ENCODE measurements at places on chromosomes 12 and 14. TPM values are rescaled to one million over a fixed set of nuclear protein-coding genes. Genes with fewer than 3 reads are reported as not detected.
A peak's percentile ranks its signal among the peaks of the same experiment; 100 is the strongest.

GRCh38 chr12:131747276-131748177, 36.6 kb downstream of the SFSWAP start:
- no peak for DNase-seq

- DNase-seq, result peak; percentile 49
Observed at GRCh38 chr12:26271889-26272492, 76.6 kb downstream of the SSPN start.

GRCh38 chr12:71790331-71790730, 35.7 kb downstream of the RAB21 start:
- DNase-seq, result no peak

GRCh38 chr12:14279845-14280244, 85.6 kb upstream of the ATF7IP start:
- DNase-seq, result no peak

DNA sequence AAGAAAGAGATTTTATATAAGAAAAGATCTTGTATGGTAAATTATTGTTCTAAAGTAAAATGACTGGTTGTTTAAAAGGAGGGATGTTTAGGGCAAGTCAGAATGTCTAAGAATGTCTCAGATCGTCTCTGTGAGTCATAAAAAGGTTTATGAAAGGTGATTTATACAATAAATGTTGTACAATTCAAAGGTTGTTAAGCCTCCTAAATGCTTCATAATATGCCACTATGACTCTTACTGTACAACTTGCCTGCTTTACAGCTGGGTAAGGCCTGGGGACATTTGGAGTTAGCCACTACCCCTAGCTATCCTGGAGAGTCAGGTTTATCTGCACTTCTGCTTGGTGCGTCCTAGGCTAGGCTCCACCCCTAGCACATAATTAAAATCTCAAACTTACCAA, 927.4 kb downstream of the FSCB start:
- no peak for DNase-seq

DNA sequence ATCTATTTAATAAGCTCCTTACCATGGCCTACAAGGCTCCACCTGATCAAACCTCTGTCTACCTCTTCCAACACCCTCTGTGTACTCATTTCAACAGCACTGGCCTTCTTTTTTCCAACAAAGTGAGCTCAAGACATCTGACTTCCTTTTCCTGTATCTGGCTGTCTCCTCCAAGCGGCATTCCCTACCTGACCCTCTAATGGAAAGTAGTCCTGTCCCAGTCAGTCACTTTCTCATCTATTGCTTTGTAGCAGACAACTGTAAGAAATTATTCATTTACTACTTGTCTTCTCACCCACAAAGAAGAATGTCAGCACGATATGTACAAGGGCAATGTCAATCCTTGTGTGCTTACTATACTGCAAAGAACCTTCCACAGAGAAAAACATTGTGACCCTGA, 149.6 kb downstream of the MED13L start:
- DNase-seq, result no peak

DNA sequence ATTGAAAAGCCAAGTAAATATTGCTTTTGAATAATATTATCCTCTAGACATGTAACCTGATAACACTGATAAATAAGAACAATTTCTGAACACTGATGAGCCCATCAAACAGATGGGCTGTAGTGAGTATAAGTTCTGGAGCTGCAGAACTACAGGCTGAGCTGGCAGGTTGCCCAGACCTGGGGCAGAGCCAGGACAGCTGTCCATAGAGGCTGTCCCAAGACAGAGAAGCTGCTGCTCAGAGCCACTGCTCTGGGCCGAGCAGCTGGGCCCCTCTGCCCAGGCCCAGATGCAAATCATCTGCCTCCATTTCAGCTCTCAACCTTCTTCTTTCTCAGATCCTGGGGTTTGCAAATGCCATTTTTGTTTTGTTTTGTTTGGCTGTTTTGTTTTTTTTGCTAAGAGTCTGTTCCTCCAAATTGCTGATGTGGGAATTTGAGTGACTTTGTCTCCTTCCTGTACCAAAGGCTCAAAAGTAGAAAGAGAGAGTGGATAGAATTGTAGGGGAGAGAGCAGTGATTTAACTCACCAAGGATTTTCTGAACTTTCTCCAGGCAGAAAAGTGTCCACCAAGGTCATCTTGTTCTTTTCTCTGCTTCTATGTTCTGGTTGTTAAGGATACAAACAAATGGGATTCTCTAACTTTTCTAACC, 4.0 kb upstream of the TESPA1 start:
- no peak for DNase-seq

DNA sequence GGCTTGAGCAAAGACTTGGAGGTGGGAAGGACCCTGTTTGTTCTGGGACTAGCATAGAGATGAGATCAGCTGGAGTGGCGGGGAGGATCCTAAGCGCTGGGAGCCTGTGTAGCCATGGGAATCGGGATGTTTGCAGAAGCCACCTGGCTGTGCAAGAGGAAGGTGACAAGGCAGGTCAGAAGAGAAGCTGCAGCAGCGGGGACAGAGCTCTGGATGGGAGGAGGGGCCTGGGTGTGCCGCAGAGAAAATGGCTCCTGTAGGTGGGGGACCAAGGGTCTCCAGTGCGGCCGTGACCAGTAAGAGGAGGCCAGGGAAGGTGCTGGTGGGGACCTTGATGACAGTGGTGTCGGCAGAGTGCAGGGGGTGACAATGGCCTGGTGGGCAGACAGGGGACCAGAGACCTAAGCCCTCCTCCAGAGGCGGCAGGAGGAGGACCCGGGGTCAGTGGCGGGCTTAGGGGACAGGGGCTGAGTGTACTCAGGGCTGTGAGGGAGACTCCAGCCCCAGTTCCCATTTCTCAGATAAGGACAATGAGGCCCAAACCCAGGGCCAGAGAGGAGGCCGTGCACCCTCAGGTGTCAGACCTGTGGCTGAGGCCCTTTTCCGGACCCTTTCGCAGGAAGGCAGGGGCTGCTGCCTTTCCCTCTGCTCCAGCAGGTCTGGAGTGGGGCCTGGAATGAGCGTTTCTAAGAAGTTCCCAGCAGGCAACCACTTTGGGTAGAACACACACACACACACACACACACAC, 206.6 kb upstream of the RTL1 start:
- DNase-seq, result no peak

DNA sequence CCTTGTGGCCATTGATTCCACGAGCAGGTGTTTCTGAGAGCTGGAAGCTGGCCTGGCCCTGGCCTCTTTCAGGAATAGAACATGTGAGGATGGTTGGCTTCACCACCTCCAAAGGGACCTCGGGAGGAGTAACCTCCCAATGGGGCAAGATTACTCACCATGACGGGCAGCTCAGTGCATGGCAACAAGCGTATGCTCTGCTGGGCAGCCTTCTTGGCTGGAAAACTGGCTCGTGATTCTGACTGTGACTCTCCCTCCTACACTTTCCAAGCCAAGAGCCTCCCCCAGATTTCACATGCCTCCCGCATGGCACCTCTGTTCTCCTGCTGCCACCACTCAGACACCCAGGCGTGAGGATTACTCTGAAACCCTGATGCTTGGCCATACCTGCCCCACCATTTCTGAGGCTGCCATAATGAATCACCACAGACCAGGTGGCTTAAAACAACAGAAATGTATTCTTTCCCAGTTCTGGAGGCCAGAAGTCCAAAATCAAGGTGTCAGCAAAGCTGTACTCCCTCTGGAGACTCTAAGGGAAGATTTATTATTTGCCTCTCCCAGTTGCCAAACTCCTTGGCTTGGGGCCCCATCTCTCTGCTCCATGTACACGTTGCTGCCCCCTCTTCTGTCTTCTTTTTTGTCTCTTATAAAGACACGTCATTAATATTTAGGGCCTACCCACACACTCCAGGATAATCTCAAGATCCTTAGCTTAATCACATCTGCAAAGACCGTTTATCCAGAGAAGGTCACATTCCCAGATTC, 215.9 kb downstream of the CHST11 start:
- no peak for DNase-seq

GRCh38 chr12:16003460-16003859, 92.3 kb downstream of the DERA start:
- no peak for DNase-seq

DNA sequence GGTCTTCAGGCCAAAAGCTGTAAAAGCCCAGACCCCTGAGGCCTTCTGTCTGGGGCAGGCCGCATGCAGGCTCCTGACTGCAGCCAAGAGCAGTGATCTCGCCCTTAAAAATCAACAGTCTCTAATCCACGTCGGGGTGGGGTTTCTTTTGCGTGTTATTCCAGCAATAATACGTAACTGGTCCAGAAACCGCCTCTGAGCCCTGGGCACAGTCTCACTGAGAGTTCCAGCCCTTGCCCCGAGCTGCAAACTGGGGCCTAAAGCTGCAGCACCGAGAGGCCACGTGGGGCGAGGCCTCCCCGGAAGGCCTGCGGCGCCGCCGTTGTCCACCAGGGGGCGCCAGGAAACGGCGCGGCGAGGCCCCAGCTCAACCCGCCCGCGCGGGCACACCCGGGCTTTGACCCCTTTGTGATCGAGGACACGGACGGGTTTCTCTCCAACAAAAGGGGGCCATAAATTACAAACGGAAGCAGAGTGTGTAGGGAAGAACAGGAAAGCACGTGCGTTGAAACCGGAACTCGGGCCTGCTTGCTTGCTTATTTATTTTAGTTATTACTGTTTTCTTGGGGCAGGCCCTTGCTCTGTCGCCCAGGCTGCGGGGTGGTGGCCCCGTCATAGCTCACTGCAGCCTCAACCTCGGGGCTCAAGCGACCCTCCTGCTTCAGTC, 87.2 kb downstream of the NINJ2 start:
- DNase-seq, result no peak

DNA sequence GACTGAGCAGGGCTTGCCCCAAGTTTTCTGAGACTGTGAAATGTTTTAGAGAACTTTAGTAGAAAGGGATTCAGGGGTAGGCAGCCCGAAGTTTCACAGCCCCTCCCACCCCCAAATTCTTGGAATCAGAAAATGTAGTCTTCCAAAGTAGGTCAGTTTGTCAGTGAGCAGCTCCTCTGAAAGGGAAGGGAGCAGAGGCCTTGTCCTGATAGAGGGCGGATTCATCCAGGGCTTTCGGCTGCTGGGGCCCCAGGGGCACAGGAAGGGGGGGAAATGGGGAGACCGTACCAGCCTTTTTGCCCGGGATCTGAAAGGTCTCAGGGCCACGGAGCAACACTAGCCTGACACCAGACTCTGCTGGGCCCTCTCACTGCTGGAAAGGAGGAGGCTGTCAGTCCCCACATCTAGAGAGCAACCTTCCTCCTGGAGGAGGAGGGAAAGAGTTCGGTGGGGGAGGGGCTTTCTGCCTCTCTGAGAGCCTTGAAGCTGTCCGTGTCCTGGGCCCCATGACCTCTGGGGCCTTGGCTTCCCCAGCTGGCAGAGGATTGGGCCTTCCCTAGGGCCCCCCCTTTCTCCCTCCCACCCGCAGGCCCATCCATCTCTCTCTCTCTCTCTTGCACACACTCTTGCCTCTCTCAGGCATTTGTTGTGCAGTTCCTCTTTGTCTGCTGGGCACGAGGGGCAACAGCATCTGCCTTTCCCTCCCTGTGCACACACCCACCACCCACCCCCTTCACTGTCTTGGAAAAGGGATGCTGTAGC, at the start of gene IKZF4:
Gene IKZF4 (plus strand): TSS at position 621 of the 762 bp plus-strand sequence. CDS start 451 bp downstream, outside the sequence.
- DNase-seq, result peak; percentile 69

DNA sequence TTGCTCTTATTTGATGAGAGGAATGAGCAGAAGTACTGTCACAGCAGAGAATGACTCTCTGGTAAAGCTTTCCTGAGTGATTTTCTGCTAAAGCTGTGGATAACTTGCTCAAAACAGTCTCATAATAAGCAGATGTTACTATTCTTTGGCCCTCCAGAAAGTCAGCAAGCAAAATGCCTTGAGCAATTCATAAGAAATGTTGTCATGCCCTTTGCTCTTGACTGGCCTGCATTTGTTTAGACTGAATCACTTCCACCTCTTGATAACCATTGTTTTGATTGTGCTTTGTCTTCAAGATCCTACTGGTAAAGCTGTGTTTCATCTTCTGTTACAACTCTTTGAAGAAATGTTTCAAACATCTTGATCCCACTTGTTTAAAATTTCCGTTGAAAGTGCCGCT, 457.9 kb upstream of the FOXG1 start:
- no peak for DNase-seq

- DNase-seq, result no peak
Observed at GRCh38 chr12:130098301-130099005, 63.8 kb upstream of the FZD10 start.

GRCh38 chr12:5487076-5487475, 55.2 kb downstream of the NTF3 start:
- DNase-seq, result no peak

- no peak for DNase-seq
Observed at GRCh38 chr12:57781244-57781643, 1.3 kb upstream of the TSFM start.

DNA sequence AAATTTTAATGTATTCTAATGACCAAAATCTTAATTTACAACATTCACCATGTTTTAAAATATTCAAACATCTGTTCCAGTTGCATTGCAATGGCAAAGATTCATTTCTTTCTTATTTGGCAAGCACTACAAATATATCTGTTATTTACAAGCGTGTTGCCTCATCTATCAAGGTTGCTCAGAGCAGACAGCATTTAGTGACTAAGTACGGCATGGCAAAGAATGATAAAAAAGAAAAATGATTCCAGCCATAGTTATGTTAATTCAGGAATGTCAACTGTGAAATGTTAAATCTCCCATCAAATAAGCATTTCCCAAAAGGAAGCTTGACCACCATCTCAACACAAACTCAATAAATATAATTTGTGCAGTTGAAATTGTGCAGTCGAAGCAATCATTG, 312.1 kb downstream of the SEC23A start:
- DNase-seq, result no peak

DNA sequence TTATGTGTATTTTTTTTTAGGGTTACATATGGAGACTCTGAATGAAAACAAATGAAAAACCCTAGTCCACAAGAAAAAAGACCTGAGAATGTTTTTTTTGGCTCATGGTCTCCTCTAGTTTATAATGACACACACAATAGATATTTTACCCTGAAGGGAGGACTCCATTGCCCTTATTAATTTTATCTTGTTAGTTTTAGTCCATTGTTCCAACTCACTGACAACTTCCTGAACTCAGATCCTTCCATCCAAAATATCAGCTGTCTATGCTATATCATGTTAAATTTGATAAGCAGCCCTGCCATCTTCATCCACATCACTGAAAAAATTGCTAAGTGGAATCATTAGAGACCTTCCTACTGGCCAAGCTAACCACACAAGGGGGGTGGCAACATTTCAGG, 232.1 kb downstream of the MON2 start:
- DNase-seq, result no peak

GRCh38 chr12:3035815-3036702, 41.1 kb upstream of the TSPAN9 start:
- DNase-seq, result no peak

Gene MYH6
- 0.20 TPM for polyA plus RNA-seq

Gene ARF3
- 132 TPM for polyA plus RNA-seq

Gene DACT1
- 39.0 TPM for polyA plus RNA-seq

Gene RNF10
- polyA plus RNA-seq, result 196 TPM

Gene NEUROD4
- not detected for polyA plus RNA-seq

Gene CYP46A1
- polyA plus RNA-seq, result 4.6 TPM

Gene IGFBP6
- polyA plus RNA-seq, result 24.2 TPM

Gene CIROP
- not detected for polyA plus RNA-seq

Gene SLC38A4
- polyA plus RNA-seq, result 13.4 TPM

Gene PPP4R4
- polyA plus RNA-seq, result 0.09 TPM

Gene BMP4
- 48.9 TPM for polyA plus RNA-seq

Gene KERA
- not detected for polyA plus RNA-seq

Gene HSPB8
- 5.7 TPM for polyA plus RNA-seq

Gene CEBPE
- polyA plus RNA-seq, result 0.15 TPM

Gene MCRS1
- 64.8 TPM for polyA plus RNA-seq

Gene CLEC1B
- 0.48 TPM for polyA plus RNA-seq

Gene FAM181A
- polyA plus RNA-seq, result not detected

All from renal cortex interstitium (tissue), 15 donors.